ENCODE measurements at places on chromosomes 16 and 17. TPM values are rescaled to one million over a fixed set of nuclear protein-coding genes. Genes with fewer than 3 reads are reported as not detected.

- DNase-seq: no peak
These were observed 41.5 kb upstream of the CBFA2T3 start for GRCh38 chr16:89018282-89019158.

KCNJ12 gene
- total RNA-seq: 2.5 TPM

DNA sequence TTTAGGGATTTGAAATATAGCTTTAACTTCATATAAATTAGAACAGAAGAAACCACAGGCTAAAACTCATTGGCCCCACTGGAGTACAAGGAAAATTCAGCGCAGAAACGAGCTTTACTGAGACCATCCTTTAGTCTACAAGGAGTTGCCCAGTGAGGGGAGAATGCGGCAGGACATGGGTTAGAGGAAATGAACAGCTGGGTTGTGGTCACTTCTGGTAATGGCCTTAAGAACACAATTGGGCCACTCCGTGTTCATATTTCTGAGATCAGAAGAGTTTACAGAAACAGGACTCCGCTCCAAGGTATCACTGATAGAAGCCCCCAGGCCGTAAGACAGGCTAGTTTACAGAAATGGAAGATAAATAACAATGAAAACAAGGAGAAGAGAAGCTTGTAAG is 188.3 kb downstream of the ZFHX3 start:
- no peak for DNase-seq

GRCh38 chr16:4870138-4870671 is 22.9 kb downstream of the UBN1 start:
- DNase-seq: peak; percentile 87

PALB2 gene
- 11.7 TPM for total RNA-seq

DNA sequence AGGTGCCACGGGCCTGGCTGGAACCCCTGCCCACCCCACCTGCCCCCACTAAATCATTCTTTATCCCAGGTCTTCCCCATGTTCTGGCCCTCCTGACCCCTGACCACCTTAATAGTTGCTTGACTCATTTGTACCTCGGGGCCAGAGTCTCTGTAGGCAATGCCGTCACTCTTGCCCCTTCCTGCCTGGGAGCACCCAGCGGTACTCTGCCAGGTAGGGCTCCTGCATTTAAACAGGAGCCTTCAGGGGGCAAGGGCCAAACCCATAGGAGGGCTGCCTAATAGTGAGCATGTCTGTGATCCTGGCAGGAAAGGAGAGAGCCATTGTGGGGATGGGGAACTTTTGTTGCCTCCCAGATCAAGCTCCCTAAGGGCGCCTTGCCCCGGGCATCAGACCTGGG is 8.8 kb upstream of the ITGA3 start:
- DNase-seq: no peak

GRCh38 chr16:8972843-8973586 is 9.3 kb upstream of the USP7 start:
- no peak for DNase-seq

DNA sequence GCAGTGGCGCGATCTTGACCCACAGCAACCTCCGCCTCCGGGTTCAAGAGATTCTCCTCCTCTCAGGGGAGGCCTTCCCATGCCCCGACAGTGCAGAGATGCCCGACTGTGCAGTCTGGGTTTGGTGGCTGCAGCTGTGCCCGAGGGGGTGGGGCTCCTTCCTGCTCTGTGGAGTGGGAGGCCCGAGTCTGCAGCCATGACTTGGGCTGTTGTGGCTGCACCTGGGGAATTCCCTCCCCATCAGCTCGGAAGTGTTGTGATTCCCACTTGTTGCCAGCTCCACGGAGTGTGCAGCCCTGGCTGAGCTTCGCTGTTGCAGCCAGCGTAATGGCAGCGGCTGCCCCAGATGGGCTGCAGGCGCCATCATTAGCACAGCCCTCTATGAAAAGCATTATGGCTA is 66.4 kb upstream of the SMIM36 start:
- peak; percentile 72 for DNase-seq

DNA sequence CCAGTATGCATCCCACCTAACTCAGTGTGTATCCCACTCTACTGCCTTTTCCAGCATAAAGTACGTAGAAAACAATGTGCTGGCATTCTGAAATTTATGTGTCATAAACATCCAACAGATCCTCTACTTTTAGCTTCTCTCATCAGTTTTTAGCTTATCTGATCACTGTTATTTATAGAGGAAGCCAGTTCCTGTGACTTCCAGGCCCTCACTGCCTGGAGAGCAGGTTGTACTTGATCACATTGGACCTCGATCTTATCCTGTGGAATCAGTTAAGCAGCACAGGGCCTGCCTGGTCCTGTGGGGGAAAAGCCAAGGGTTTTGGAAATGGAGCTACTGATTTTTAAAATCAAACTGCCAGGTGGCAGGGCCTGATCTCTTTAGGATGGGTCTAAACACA is 30.8 kb downstream of the PRSS54 start:
- no peak for DNase-seq
